CD4-positive, alpha-beta memory T cell (primary cell): ENCODE measurements at places on chromosomes 3 and 15. TPM values are rescaled to one million over a fixed set of nuclear protein-coding genes. Genes with fewer than 3 reads are reported as not detected.

SEMA5B gene
- not detected for polyA plus RNA-seq

CHDH gene
- polyA plus RNA-seq: 0.67 TPM

SNX22 gene
- 0.95 TPM for polyA plus RNA-seq

SAMD7 gene
- not detected for polyA plus RNA-seq

LRRC31 gene
- polyA plus RNA-seq: not detected

FRMD5 gene
- polyA plus RNA-seq: not detected

HTR3E gene
- polyA plus RNA-seq: not detected

GABRR3 gene
- polyA plus RNA-seq: not detected

CFAP92 gene
- polyA plus RNA-seq: not detected

GPX1 gene
- polyA plus RNA-seq: 177 TPM

CHRFAM7A gene
- not detected for polyA plus RNA-seq

SMCO1 gene
- not detected for polyA plus RNA-seq

ABHD6 gene
- polyA plus RNA-seq: 4.7 TPM

MRPL46 gene
- polyA plus RNA-seq: 60.2 TPM

C2CD4B gene
- not detected for polyA plus RNA-seq

ACAD9 gene
- 20.7 TPM for polyA plus RNA-seq
